ENCODE measurements at places on chromosomes 4 and X.

DNA sequence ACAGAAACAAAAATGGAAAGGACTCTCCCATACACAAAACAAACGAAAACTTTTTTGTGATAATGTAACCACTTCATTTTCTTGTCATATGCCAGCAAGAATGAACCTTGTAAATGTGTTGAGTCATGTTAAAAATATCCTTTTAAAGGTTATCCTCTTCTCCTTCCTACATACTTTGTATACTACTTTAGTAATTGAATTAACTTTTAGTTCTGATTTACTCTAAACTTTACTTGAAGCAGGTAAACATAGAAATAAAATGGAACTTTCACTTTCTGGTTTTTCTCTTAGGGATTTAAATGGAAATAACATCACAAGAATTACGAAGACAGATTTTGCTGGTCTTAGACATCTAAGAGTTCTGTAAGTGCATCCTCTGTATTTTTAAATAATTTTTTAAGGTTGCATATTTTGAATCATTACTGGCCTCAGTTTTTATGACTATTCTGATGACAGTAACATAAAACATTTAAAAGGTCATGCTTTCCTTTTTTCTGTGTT lies 4.7 kb downstream of the SLIT2 start:
- DNase-seq = no peak

- DNase-seq = peak; percentile 11
These were observed 83.8 kb upstream of the LCORL start for GRCh38 chr4:18105030-18106011.

DNA sequence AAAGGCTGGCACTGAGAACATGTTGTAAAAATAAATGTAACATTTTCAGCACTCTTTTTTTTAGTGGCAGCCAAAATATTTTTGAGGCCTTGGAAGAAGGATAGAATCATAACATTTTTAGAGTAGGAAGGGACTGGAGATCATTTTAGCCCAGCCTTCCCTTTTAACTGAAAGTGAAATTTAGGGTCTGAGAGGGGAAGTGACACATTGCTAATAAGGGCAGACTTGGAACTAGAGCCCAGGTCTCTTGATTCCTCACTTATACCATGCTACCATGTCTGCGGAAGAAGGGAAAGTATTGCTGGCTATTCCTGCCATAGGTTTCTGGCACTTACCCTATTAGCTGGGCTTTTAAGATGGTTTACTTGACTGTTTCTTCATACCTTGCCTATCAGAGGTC lies 4.8 kb downstream of the WDR44 start:
- peak; percentile 21 for DNase-seq

- peak; percentile 59 for DNase-seq
These were observed 527 bp downstream of the NOA1 start for GRCh38 chr4:56976837-56977320.

- no peak for DNase-seq
These were observed 14.0 kb downstream of the SORCS2 start for GRCh38 chr4:7206385-7206784.

Measured in GM10248 (cell line).